ENCODE measurements at places on chromosomes 7 and 10.

DNA sequence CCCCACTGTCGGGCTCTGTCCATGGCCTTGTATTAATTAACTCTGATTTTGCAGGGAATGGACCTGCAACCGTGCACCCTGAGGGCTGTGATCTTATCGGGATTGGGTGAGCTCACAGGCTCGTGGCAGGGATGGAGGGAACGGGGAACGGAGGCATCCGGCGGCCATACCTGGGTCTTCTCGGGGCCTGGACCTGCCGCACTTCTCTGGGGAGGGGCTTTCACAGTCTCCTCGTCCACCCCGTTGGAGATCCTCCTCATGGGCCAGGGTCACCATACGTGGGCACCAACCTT is 57.5 kb upstream of the SHH start:
- no peak for DNase-seq

- DNase-seq = no peak
These were observed 531.0 kb upstream of the COBL start for GRCh38 chr7:51847461-51848134.

DNA sequence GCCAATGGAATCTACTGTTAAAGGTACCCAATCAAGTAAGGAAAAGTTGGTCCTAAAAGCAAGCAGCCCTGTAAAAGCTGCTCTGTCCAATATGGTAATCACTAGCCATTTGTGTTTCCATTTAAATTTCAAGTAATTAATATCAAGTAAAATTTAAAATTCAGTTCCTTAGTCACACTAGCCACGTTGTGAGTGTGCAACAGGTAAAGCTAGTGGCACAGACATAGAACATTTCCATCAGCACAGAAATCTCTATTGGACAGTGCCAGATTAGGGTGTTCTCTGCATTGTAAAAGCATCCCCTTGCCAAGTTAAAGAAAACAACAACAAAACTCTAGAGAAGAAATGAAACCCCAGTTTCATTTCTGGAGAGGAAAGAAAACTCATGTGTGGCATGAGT is 4.4 kb downstream of the CAV1 start:
- no peak for DNase-seq

DNA sequence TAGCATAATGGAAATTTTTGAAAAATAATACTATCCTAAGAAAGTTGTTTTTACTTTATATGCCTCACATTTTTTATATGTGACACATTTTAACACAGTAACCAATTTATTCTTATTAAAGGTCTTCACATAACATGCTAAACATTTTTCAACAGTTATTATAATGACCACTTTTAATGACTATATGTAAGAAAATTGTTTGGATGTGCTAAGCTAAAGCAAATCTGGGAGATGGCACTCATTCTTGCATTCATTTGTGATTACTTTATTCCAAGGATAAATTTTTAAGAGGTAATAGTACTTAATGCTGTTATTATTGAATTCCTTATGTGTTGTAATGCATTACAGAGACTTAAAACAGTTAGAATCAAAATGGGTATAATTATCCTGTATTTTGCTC is 88.1 kb downstream of the ANKIB1 start:
- no peak for DNase-seq

- DNase-seq = no peak
These were observed 554.3 kb upstream of the MGMT start for GRCh38 chr10:128912568-128913311.

DNA sequence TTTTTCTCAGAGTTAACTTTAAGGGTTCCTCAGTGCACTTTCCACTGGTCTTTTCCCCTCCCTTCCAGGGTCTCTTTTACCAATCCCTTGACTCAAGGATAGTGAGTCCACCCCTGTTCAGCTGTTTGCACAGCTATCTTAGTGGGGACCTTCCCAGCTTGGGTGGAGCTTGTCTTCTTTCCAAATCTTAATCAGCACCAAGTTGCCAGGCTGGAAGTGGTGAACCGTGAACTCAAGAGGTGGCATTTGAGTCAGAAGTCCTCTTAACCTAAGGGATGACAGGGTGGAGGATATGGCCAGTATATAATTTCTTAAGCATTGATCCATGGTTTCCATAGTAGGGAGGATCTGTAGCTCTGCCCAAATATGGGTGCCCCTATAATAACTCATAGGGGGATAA is 25.0 kb downstream of the MAPK8 start:
- DNase-seq = no peak

Measured in CD8-positive, alpha-beta memory T cell (primary cell).